GM18507 (cell line): ENCODE measurements at places on chromosomes 2 and 18.

- DNase-seq, result no peak
Measured at GRCh38 chr2:33250417-33251029, 225.9 kb upstream of the RASGRP3 start.

DNA sequence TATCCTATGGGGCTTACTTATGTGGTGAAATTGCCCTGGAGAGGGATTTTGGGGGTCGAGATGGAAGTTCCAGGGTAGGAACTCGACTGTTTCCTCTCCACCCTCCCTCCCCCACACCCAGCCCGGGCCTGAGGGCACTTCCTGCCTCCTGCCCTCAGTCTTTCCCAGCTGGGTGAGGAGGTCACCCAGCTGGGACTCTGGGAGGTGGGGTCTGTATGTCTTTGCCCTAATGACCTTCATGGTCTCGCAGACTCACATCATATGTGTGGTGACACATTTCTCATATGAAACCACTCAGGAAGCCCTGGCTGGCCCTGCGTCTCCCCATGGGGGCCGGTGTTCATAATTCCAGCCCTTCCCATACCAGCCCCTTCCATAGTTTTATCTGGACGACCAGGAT lies 12.4 kb downstream of the ATOH8 start:
- DNase-seq, result no peak

GRCh38 chr2:120250640-120251039 lies 2.0 kb upstream of the RALB start:
- no peak for DNase-seq

DNA sequence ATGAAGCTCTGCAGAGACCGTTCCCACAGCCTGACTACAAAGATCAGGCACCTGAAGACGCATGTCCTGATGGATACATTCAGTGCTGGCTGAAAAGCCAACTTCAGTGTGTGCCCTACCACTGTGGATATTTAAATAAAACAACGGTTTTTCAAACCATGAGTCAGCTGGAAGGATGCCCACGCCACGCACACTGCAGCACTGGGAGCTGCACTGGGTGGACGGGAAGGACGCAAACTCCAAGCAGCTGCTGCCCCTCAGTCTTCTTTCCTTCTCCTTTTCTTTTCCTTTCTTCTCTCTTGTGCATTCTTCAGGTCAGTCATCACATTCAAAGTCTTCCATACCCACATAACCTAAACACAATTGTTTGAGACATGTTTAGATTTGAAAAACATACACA lies 7.9 kb downstream of the TMEM18 start:
- no peak for DNase-seq

DNA sequence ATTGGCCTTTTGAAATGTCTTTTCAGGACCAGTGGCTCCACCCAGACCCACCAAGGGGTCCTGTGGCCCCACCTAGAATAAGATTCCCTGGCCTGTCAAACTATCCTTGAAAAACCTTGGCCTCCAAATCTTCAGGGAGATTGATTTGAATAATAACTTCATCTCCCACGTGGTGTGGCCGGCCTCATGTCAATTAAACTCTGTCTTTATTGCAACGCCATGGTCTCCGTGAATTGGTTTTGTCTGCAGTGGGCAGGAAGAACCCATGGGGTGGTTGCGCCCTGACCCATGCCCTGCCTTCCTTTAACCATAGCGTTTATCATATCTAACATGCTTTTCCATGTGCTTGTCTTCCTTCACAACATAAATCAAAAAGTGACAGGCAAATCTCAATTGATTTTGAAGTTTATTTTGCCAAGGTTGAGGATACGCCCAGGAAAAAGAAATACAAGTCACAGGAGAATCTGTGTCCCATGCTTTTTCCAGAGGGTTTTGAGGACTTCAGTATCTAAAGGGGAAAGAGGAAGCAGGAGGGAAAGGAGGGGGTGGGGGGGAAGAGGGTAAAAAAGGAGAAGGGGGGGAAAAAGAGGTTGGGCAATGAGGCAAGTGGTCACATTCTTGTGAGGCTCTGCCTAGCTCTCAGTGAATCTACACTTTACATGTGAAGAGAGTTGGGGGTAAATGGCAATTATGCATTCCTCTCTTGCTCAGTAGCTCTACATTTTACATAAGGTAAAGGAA lies 66.5 kb upstream of the CABLES1 start:
- no peak for DNase-seq

- DNase-seq, result peak; percentile 33
Measured at GRCh38 chr2:234488913-234489451, 7.9 kb downstream of the ARL4C start.

DNA sequence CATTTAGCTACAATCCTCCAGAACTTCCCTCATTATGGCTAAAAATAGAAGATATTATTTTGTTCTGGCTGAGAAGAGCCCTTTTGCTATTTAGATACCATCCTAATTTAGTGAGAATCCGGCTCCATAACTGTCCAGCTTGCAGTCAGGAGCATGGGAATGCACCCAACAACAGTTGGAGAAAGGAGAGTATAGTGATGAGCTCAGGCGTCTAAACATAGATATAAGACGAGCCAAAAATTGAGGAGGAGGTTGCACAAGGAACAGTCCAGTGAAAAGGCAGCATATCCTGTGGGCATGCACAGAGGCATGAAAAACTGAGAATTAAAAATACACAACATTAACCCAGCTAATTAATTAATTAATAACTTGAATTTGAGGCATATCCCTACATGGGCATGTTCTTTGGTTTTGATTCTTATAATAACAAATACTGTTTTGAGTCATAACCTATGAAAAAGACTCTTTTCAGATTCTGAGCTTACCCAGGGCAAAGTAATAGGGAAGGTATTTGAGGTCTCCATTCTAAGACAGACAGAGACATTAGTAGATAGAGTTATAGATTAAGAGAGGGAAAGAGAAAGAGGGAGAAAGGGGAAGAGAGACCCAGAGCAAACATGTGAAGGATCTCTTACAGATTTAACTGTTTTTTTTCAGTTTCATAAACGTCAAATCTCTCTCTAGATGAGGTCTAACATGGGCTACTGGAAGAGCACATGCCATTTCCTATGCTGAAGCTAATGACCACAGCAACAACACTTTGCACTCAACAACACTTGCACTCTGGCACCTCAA lies 311.2 kb downstream of the OSR1 start:
- no peak for DNase-seq

- DNase-seq, result no peak
Measured at GRCh38 chr2:65320042-65320725, 92.6 kb downstream of the ACTR2 start.

DNA sequence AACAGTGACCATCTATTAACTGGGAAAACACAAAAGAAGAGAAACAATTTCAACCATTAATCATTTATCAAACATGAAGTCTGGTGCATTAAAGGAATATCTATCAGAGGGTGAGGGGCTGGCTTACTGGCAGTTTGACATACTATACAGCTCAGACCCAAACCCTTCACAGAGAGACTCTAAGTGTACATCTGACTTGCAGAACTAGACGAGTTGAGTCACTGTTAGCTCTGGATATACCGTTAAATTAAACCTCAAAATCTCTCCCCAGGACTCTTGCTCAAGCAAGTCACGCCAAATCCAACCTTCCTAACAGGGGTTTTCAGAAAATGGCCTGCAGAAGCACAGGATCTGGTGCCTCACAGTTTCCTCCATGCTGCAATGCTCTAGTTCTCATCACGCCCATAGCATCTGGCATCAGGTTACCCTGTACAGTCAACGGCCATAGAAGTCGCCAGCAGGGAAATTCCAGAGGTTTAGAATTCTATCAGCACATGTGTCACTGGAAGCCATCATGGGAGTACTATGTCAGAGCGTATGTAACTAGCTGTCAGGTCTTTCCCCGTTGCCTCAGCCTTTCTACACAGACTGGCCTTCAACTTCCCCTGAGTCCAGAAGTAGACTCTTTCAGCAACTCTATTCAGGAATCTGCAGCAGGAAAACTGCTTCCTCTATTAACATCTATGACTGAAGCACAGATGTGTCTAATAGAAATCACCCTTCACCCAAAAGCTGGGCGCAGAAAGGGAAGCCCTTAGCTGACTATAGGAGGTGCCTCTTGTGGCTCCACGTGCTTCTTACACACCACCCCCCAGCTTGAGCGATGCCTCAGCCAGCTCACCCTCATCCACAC lies 9.3 kb downstream of the TGOLN2 start:
- DNase-seq, result no peak

- no peak for DNase-seq
Measured at GRCh38 chr2:235711527-235711926, 217.7 kb downstream of the AGAP1 start.

DNA sequence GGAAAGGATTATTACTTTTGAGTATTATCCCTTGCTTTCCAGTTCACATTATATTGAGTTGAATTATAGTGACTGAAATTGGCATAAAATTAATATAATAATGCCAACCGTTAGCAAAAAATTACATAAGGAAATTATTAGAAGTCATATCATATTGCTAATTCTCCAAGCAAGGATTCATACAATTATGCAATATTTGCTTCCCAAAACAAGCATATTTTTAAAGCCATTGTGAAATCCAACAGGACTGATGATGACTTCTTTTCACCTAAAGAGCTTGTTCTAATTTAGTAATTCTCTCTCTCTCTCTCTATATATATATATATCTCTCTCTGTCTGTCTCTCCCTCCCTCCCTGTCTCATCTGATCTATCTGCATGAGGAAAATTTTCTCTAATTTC lies 283.5 kb downstream of the DSEL start:
- DNase-seq, result no peak

DNA sequence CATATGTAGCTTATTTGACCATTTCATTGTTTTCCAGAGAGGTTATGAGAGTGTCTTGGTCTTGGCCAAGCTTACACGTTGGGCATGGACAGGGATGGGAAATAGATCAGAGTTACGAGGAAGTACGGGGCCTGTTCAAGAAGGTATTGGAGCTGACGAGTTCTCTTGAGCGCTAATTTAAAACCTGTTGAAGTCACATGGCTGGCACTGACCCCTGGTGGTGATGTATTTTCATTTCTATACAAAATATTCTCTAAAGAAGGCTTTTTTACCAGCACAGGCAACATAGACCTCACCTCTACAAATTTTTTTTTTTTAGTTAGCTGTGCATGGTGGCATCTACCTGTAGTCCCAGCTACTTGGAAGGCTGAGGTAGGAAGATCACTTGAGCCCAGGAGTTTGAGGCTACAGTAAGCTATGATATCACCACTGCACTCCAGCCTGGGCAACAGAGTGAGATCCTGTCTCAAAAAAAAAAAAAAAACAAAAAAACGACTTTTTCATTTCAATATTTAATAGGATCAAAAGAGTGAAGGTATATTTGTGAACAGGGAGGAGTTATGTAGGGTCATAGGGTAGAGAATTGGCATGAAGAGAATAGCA lies 19.6 kb downstream of the UGP2 start:
- DNase-seq, result peak; percentile 15

DNA sequence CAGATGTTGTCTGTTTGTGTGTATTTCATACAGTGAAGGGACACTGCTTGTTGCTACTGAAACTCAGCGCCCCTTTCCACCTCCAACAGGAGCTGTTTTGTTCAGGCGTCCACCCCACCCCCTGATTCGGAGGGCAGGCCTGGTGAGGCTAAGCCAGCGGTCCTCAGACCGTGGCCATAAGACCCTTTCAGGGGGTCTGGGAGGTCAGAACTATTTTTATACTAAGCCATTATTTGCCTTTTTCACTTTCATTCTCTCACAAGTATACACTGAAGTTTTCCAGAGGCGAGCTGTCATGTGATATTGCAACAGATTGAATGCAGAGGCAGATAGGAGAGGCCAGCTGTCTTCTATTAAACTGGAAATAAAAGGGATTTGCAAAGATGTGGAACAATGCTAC lies 39.7 kb upstream of the IGFBP5 start:
- no peak for DNase-seq
